Left renal cortex interstitium (tissue), 4 donors: ENCODE measurements at places on chromosomes 12 and 14. TPM values are rescaled to one million over a fixed set of nuclear protein-coding genes. Genes with fewer than 3 reads are reported as not detected.

The PIANP gene
- polyA plus RNA-seq: 16.8 TPM

- no peak for DNase-seq
Measured at GRCh38 chr14:29465095-29465494, 462.6 kb downstream of the PRKD1 start.

The PLEK2 gene
- 4.0 TPM for polyA plus RNA-seq

The SERPINA10 gene
- polyA plus RNA-seq: 0.06 TPM

DNA sequence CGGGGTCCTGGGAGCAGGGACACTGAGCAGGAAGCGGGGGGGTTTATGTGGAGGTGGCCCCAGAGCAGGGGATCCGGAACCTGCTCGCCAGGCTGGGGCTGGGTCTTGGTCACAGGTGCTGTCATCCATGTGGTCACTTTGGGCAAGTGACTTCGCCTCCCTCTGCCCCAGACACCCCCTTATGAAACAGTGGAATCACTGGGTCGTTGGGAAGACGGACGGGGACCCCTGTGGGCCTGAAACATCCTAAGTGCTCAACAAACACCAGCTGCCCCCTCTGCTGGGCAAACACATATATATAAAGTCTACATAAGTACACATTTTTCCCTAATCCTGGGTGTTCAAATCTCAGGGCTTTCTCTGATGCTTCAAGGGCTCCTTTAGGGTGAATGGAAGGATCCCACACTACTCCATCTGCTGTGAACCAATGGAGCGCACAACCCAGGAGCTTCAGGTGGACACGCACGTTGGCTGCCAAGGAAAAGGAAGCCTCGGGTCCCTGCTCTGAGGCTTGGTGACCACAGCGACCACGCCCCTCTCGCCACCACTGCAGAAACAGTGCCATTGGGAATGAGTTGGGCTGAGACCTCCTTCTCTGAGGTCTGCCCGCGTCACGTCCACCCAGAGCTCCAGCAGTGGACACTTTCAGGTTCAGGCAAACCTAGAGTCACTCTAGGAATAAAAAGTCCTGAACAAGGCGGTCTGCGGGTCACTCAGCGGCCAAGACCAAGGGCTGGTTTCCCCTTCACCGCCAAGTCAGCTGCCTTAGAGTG, 54.6 kb downstream of the CDC42BPB start:
- DNase-seq: no peak

The EGLN3 gene
- polyA plus RNA-seq: 13.5 TPM

The SLCO1B3 gene
- not detected for polyA plus RNA-seq

- DNase-seq: peak; percentile 29
Measured at GRCh38 chr12:127677537-127678131, 589.3 kb upstream of the TMEM132C start.

The DPPA3 gene
- polyA plus RNA-seq: not detected

GRCh38 chr12:41521872-41522379, 333.8 kb downstream of the PDZRN4 start:
- peak; percentile 20 for DNase-seq

The GPR84 gene
- not detected for polyA plus RNA-seq

DNA sequence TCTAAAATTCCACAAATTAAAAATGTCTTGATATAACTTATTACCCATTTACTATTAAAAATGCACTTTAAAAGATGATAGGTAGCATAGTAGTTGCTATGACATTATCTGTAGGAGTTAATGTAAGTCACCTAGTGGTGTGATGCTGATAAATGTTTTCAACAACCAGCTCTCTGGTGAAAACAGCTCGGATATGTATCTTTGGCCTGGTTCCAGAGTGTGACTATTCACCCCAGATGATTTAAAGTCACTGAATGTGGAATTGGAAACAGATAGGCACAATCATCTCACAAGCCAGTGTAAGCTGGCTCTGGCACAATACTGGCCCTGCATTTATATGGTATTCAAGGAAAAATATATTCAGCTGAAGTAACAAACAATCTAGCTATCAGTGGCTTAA, 9.2 kb upstream of the CCDC196 start:
- DNase-seq: no peak

DNA sequence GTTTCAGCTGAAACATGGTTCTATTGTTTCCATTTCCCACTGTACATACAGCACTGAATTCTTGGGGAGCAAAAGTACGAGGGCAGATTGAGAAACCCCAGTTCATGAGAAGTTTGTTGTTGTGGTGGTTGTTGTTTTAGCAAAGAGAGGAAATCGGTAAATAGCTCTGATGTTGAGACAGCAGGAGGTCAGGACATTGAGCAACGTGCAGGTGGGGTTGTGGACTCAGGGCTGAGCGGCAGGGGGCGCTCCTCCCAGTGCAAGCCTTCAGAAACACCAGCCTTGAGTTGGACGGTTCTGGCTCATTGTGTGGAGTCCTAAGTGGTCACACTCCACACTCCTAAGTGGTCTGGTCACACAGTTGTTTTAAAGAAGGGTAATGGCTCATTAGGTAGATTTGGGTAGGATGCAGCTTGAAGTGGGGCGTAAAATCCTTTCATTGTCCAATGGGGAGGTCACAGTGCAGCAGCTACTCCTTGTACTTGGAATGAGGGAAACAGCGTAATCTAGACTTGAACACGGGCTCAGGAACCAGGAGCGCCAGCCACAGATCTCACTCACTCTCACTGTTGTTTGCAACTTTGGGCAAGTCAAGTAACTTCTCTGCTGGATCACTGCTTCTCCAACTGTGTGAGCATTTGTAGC, 14.5 kb upstream of the PWP1 start:
- DNase-seq: no peak

DNA sequence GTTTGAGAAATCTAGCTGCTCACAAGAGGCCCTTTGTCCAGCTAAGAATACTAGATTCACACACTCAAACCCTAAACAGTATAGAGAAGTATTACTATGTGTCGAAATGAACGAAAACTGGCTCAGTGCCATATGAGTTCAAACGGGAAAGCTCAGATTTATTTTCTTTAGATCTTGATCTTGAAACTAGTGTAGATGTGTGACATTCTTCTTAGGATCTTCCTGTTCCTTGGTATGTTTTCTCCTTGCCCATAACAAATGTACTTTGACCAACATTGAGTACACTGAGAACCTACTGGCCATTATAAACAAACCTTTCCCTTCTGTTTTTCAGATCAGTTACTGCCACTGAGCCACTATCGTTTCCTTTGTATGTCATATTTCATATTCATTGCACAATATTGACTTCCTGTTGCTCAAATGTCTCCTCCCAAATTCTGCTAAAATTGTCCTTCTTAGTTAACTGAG, 21.3 kb downstream of the MYBPC1 start:
- DNase-seq: no peak

DNA sequence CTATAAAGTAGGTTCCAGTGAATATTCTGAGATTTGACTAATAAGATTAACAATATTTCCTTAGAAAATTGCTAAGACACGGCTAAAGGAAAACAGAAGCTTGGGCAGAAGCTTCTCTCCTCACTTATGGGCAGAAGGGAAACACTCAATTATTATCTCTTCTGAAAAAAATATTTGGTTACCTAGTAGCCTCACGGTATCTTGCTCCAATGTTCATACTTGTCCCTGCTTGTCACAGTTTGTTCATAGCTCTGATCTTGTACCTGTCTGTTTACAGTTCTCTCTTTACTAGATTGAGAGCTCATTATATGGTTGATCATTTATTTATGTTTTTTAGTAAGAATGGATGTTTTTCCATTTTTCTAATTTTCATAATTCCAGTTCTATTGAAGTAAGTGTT, 458.0 kb upstream of the ATP2B1 start:
- DNase-seq: no peak

The CLEC6A gene
- polyA plus RNA-seq: 0.06 TPM

DNA sequence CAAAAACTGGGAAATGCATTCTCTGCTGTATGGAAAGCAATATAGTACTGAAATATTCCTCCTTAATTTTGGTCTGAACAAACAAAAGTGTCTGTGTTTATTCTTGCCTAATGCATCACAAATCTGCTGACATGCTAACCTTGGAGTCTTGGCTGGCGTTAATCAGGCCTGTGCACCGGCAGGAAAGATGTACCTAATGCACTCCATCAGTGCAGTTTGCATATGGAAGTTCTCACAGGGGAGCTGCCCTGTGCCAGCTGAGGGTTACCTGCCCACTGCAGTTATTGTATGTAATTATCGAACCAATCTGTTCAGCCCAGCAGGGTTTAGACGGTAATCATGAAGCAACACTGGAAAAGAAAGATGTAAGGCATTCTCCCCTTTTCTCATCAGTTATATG, 76.9 kb downstream of the VRK1 start:
- no peak for DNase-seq

DNA sequence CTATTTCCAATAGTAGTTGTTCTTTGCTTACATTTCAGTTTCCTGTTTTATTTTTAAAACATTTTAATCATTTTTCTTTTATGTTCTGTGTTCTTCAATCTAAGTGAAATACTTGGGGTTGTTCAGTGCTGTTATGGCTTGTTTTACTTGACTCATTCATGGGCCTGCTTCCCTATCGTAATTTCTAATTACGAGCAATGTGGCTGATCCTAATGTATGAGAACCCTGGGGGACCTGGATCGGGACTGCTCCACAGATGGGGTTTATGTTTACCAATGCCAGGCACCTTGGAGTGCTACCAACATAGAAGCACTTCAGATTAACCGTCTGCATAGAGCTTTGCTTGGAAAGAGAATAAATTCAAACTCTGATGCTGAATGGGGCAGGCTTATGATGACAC, 29.8 kb downstream of the TECPR2 start:
- DNase-seq: no peak

- DNase-seq: no peak
Measured at GRCh38 chr12:124259154-124260066, 35.5 kb upstream of the RFLNA start.

DNA sequence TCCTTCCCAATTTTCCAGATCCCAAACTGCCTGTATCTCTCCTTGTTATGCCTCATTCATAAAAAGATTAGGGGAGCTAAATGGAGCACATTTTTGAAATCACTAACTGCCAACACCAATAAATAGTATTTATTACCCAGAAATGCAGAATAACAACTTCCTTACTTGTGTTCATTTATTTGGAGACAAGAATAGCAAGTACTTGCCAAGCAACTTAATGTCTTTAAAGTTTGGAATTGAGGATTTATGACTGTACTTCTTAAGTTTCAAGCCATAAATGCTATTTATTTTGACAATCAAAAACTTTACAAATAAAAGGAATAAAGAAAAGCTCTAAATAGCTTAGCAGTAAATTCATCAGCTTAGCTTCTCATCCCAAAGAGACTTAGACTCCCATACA, 626.1 kb upstream of the NOVA1 start:
- DNase-seq: peak; percentile 13

The TMEM119 gene
- 18.1 TPM for polyA plus RNA-seq

- no peak for DNase-seq
Measured at GRCh38 chr12:79187032-79187431, 322.5 kb downstream of the SYT1 start.

GRCh38 chr12:79275631-79276030, 411.1 kb downstream of the SYT1 start:
- no peak for DNase-seq

The ESPL1 gene
- polyA plus RNA-seq: 8.7 TPM

DNA sequence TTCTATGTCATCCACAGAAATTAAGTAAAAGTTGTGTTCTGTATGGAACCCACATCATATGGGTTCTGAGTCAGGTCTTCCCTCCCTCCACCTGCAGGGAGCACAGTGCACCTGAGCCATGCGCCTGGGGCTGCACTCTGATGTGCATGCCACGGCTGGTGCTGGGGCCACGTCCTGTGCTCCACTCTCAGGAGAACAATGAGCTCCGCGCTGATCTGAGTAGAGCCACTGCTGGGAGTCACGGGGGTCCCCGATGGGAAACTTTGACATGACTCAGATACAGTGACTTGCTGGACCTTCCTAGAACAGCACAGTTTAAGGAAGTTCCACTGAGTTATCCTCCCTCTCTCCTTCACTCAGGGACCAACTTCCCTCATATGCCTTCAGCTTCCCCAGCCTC, 683.4 kb downstream of the TMEM121 start:
- no peak for DNase-seq

The MAP1LC3B2 gene
- 6.5 TPM for polyA plus RNA-seq

The ADCY4 gene
- 22.9 TPM for polyA plus RNA-seq

DNA sequence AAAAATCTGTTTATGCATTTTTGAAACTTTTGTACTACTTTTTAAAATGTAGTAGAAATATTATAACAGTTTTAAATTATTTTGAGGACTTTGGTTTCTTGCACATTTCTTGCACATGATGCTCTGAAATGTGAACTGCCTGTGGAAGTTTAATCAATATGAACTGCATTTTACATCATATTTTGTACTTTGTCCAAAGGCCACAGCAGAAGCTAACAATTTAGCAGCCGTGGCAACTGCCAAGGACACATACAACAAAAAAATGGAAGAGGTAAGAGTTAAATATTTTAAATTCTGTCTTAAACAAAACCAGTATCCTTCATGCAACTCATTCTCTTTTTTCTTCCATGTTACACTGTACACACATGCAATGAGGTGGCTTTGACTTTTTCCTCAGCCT, 45.1 kb downstream of the SAV1 start:
- no peak for DNase-seq

- no peak for DNase-seq
Measured at GRCh38 chr14:59904184-59904583, 15.8 kb upstream of the LRRC9 start.

DNA sequence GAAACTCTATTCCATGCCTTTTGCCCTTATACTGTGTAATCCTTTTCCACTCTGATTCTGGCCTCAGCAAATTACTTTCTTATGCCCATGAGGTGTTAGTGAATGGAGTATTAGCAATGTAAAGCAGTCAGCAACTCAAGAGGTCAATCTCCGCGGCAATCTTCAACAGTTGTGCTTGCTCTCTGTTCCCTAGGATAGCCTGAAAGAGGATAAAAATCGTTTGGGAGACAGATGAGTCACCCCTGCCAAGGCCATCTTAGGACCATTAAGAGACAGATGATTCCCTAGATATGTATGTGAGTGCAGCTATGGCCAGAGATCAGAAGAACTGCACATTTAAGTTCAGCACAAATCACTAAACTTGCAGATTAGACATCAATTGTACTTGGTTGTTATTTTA, 1145.8 kb downstream of the GALC start:
- no peak for DNase-seq

DNA sequence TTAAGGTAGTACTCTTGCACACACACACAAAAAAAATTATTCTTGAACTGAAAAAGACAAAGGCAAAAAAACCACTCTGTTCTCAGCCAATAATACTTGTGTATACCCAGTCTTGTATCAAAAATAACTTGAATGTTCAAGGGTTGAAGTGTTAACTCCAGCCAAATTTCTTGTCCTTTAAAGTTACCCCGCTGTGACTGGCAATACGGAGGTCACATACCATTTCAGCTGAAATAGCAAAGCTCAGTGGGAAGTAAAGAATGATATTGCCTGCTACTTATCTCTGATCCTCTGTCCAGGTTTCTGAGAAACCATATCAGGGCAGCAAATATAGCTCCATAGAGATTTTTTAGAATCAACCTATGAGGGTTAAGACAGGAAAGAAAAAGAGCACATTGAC, 167.4 kb downstream of the C12orf50 start:
- DNase-seq: no peak

DNA sequence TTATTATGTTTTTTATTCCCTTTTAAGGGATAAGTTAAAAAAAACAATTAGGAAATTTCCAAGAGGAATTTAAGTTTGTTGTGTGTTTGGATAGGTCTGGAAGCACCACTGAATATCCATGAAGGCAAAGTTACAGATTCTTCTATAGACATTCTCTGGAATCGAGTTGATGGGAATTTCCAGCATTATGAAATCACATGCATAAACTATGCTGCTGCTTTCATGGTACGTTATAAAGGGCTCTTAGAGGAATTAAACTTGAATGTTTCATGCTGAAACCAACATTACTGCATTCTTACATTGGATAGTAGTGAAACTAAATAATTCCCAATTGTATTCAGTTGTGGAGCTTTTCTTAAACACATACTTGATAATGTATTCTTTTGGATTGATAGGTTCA, 21.5 kb upstream of the PTPRQ start:
- DNase-seq: no peak

The GALNT16 gene
- 4.3 TPM for polyA plus RNA-seq

The RNASE1 gene
- polyA plus RNA-seq: 199 TPM

The NFATC4 gene
- polyA plus RNA-seq: 95.6 TPM

The INHBC gene
- 0.19 TPM for polyA plus RNA-seq
